Astrocyte (in vitro differentiated cells and primary cell): ENCODE measurements at places on chromosomes 12 and 14.

DNA sequence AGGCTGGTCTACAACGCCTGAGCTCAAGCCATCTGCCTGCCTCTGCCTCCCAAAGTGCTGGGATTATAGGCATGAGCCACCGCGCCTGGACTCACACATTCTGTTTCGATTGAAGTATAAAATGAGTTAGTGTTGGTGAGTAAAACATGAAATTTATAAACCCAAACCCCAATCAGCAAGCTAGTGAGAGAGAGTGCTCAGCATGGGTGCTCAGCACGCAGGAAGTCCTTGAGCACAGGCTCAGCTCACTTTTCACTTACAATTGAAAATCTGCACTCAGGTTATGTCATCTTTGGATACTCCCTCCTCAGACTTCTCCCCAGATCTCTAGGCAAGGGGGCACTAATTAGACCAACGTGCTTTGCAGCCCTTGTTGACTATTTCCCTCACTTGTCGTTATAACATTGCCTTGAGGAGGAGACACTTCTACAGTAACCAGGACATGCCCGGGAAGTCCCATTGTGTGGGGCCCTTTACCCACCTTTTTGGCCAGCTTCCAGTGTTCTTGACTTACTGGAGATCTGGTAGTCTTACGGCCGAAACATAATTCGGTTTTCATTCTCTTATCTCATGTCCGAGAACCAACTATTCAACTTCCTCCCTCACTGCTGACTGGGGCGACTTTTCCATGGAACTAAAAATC, 68.5 kb upstream of the AMN1 start:
- DNase-seq: no peak

- peak; percentile 99 for DNase-seq
Observed at GRCh38 chr12:27899151-27899661, 73.3 kb downstream of the PTHLH start.

- DNase-seq: no peak
Observed at GRCh38 chr14:73166399-73166798, 30.1 kb downstream of the PSEN1 start.

- peak; percentile 96 for DNase-seq
Observed at GRCh38 chr12:108722992-108723766, 8.1 kb downstream of the CORO1C start.

- DNase-seq: peak; percentile 71
Observed at GRCh38 chr12:46386877-46387629, 14.5 kb upstream of the SLC38A2 start.

DNA sequence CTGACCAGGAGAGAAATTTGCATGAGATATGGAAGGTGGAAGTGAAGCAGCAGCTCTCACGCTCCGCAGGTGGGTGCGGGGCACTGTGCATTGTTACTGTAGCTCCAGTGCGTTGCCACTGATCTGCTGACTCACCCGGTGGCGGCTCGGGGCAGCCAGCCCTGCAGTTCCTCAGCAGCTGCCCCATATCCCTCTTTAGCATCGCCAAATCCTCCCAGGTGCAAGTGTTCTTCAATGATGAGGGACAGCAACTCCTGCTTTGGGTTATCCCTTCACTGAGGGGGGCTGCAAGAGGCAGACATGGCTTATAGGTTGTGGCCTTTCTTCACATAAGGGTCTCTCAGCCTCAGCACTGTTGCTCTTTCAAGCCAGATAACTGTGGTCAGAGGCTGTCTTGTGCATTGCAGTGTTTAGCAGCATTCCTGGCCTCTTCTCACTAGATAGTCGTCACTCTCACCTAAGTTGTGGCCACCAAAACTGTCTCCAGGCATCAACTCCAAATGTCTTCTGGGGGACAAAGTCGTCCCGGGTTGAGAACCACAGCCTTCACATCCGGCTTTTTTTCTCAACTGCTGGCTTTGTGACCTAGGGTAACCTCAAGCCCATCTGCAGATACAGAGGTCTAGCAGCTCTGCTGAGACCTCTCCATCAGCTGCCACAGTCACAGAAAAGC, 180.8 kb downstream of the EFCAB11 start:
- peak; percentile 65 for DNase-seq

GRCh38 chr14:85468816-85469215, 61.1 kb upstream of the FLRT2 start:
- DNase-seq: no peak

GRCh38 chr14:64673748-64674147, 30.5 kb upstream of the PLEKHG3 start:
- no peak for DNase-seq

DNA sequence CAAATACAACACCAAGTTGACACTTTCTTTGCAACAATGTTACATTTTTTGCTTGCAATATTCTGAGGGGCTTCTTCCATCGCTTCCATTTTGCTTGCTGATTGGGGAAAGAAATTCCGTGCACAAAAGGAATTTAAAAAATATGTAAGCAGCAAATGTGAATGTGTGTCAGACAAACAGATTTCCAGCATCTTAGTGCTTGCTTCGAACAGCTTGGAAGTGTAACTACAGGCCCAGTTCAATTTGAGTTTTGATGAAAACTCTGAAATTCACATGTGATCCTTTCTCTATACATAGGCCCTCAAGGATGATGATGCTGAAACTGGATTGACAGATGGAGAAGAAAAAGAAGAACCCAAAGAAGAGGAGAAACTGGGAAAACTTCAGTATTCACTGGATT, 399.1 kb downstream of the PAWR start:
- DNase-seq: no peak

- DNase-seq: no peak
Observed at GRCh38 chr12:94026596-94026995, 121.8 kb upstream of the PLXNC1 start.

DNA sequence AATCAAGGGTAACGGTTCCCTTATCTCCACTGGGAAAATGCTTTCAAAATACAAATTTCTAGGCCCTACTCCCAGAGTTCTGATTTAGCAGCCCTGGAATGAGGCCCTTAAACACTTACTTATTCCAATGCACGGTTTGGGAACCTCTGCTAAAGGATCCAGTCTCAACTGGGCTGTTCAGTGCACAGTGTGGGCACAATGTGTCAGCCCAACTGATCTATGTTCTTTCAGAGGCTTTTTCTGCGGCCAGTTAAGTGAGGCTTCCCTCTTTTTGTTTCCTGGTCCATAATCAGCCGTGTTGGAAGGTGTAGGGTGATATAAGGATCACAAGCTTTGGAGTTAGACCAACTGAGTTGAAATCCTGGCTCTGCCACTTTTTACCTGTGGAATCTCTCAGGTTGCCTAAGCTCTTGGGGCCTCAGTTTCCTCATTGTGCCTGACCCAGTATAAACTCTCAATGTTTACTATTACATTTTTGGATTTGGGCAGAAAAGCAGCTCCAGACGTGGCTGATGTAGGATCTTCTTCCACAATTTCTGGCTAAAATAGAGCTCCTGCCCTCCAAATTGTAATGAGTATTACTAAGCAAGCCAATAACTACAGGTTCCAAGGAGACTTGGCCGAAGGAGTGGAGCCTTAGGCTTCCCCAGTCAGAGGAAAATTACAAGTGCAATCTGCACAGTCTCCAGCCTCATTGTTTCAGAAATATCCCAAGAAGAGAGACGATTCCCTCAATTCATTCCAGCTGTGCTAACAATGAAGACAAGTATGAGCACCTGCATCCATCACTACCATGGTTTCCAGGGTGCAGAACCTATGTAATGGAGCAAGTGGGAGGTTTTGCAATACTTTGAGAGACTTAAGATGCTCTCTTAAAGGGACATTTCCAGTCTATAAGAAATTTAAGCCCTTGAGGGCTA, 2.3 kb upstream of the ANGEL1 start:
- DNase-seq: no peak

DNA sequence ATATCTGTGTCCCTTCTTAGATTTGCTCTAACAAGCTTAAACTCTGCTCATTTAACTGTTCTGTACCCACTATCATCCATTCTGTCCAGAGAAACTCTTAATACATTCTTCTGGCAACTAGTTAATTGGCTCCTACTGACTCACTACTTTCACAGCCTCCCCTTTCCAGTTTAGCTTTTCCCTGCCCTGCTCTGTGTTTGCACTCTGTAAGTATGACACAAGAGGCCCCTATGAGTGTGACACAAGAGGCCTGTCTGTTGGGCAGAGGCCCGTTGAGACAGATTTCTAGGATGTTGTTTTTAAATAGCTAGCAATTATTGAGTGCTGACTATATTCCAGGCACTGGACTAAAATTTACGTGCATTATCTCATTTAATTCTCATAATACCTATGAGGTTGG, 246.0 kb upstream of the DAAM1 start:
- peak; percentile 66 for DNase-seq

- no peak for DNase-seq
Observed at GRCh38 chr14:105979446-105979845, 453.1 kb downstream of the TMEM121 start.

GRCh38 chr14:97706819-97707218, 909.6 kb downstream of the VRK1 start:
- no peak for DNase-seq

DNA sequence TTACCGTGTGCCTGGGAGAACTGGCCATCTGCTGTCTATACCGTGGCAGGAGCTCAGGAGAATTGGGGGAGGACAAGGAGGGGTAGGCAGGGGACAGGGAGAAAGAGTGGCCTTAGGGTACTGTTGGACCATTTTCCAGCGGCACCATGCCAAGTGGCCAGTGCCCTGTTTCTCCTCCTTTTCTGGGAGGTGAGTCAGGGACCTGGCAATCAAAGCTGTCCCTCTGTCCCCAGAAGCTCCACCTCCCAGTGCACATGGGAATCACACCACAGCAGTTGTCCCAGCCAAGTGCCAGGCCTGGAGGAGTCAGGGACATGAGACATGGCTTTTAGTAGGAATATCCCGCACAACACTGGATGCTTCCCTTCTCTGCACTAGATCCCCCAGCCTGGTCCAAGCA, 118.0 kb downstream of the GCH1 start:
- no peak for DNase-seq

- no peak for DNase-seq
Observed at GRCh38 chr12:101379149-101379548, 28.4 kb downstream of the ARL1 start.

DNA sequence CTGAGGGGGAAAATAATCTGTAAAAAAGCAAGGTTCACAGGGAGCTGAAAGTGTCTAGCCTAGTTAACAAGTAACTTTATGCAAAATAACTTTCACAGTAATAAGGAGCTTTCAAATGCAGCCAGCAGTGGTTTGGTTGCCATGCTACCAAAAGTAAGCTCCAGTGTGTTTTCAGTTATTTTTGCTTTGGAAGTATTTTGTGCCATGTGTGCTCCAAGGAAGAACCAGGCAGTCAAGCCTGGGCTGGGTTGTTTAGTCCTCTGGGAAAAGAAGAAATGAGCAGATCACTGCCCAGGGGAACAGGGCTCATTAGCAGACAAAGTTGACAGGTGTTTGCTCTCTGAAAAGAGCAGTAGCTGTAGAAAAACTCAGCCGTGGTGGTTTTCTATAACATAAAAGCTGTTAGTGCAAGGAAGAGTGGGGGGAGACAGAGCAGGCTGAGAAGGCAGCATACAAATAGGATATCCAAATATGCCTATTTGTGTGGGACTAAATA, 92.8 kb upstream of the TMTC2 start:
- DNase-seq: no peak

DNA sequence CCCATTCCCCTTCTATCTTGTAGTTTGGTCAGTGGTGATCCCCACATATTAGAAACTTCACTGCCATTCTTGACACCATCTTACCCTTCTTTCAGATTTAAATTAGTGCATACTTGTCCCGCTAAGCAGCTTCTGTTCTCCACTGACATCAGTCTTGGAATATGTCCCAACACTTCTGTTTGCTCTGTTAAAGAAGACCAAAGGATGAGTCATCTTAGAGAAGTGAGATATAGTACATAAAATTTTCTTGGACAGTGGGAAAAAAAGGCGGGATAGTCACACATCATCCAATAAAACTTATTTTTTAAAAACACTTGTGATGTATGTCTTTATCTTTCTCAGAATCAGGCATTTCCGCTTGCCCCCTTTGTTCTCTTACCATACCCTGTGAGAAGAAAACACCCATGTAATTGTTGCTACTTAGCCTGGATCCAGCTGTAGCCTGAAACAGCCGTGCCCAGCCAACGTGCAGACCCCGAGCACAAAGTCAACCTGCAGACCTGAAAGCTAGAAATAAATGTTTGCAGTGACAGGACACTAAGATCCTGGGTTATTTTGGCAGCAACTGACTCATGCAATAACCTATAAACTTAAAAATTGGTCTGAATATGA, 100.1 kb upstream of the PDE3A start:
- peak; percentile 56 for DNase-seq

GRCh38 chr14:90970167-90970600, 90.3 kb downstream of the RPS6KA5 start:
- peak; percentile 74 for DNase-seq

- peak; percentile 63 for DNase-seq
Observed at GRCh38 chr12:26056335-26056734, 68.5 kb downstream of the BHLHE41 start.

- DNase-seq: no peak
Observed at GRCh38 chr14:49615776-49616175, 4.7 kb downstream of the RPL36AL start.

- no peak for DNase-seq
Observed at GRCh38 chr14:92500491-92500941, 13.1 kb upstream of the RIN3 start.

DNA sequence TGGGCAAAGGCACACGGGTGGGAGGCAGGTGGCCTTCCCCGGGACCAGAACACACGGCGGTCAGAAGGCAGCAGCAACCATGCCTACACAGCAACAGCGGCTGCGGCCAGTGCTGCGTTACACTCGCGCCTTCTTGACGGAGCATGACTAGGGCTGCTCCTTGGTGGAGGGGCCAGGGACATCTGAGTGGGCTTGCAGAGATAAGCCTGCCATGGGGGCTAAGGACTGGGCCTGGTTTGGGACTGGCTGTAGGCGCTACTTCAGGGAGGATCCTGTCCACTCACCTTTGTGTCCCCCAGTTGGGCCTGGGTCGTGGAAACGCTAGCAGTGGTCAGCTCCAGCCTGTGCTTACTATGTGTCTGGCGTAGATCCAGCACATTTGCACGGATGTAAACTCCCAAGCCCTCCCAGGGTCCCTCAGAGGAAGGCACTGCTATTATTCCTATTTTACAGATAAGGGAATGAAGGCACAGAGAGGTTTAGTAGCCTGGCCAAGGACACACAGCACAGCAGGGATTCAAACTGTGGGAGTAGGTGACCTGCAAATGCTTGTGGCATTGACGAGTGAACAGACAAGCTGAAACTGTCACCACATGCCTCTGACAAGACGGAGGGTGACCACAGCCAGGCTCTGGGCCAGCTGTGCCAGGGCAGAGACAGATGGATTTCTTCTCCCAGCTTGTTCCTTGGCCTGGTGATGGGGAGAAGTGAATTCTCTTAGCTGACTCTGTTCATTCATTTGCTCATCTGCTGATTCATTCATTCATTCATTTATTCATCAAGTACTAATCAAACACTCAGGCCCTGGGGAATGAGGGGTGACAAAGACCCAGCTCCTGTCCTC, 31.9 kb upstream of the DLK1 start:
- no peak for DNase-seq

DNA sequence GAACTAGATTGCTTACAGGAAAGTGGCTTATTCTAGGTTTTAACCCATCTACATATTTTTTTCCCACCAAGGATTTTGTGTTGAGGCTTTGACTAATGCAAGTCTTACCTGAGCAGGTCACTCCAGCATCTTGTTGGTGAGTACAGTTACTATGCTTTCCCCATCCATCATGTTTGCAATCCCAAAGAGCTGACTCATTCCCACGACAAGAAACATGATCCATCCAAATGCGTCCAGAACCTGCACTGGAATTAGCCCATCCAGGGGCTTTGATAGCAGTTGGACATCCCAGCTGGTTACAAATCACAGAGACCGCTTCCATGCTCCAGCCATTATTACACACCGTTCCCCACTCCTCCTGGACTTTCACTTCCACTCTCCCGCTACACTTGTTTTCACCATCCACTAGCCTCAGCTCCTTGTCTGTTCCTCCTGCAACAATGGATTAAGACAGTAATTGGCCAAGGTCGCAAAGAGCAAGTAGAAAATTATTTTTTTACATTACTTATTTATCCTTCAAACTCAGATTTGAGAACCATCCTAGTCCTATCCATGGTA, 2.5 kb downstream of the CD163 start:
- DNase-seq: peak; percentile 9
